ENCODE measurements at places on chromosomes 7 and 10.

DNA sequence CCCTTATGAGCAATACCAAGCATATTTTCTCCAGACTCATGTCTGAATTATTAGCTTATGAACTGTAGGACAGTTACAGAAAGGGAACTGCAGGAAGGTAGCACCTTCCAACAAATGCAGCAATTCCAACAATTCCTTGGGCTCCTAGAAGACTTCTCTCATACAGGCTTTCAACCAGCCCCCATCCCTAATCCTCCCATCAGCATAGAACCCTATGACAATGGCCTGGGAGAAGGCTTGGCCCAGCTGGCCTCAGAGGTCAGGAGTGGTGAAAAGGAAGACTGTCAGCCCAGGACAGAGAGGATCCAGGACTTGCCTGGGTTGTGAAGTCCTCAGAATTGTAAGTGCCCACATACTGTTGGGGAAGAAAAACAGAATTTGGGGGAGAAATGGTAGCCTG lies 5.9 kb downstream of the VPS41 start:
- DNase-seq = no peak

GRCh38 chr10:131658476-131659110 lies 242.2 kb upstream of the PPP2R2D start:
- DNase-seq = no peak

DNA sequence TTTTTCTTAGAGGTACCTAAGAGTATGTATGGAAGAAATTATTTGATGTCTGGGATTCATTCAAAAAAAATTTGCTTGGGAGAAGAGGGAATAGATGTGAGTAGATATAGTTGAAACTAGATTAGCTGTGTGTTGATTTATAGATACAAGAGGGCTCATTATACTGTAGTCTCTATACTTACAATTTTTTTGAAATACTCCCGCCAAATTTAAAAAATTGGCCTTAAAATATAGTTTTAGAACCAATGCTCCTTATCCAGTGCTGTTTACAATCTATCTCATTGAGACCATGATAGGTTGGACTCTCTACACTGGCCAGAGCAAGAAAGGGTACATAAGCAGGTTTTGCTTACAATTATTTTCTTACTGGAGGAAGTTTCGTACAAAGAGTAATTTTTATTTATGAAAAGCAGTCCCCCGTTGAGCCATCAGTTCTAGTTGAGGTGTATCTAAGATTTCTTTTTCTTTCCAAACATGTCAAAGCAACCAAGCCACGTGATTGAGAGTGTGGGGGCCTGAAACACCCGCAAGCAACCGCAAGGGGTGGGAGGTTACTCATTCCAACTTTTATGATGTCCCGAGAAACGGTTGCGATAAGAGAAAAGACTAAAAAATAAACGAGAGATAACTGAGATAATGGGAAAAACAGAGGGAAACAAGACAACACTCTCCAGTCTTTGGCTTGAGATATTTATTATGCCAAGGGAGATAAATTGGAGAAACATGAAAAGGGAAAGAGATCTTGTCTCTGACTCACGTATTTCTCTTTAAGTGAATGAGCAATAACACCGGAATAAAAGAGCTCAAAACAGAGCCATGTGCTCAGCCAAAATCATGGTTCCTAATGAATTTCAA lies 729.2 kb downstream of the LRMDA start:
- no peak for DNase-seq

GRCh38 chr7:134129856-134130523 lies 2.9 kb downstream of the LRGUK start:
- no peak for DNase-seq

Data from activated gamma-delta T cell treated with Interleukin-2 at 50 U/mL for 16 hours (primary cell).